ENCODE measurements at places on chromosomes 1 and 21.

DNA sequence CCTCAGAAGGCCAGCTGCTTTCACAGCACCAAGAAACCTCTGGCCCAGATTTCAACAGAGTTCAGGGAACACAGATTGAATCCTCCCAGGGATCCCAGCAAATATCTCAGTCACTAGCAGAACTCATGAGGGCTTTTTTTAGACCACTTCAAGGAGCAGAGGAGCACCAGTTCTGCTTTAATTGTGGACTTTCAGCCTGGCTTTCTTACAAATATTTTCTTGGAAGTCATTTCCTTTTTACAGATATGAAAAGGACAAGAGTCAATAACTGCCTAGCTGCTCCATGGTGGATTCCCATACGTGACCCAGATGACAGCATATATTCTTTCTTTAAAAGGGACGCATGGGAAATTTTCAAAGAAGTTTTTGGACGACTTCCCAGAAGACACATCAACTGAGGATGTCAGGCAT, 6.4 kb upstream of the LRRC8B start:
- DNase-seq, result no peak

GRCh38 chr1:46405724-46406123, 11.6 kb downstream of the FAAH start:
- DNase-seq, result no peak

DNA sequence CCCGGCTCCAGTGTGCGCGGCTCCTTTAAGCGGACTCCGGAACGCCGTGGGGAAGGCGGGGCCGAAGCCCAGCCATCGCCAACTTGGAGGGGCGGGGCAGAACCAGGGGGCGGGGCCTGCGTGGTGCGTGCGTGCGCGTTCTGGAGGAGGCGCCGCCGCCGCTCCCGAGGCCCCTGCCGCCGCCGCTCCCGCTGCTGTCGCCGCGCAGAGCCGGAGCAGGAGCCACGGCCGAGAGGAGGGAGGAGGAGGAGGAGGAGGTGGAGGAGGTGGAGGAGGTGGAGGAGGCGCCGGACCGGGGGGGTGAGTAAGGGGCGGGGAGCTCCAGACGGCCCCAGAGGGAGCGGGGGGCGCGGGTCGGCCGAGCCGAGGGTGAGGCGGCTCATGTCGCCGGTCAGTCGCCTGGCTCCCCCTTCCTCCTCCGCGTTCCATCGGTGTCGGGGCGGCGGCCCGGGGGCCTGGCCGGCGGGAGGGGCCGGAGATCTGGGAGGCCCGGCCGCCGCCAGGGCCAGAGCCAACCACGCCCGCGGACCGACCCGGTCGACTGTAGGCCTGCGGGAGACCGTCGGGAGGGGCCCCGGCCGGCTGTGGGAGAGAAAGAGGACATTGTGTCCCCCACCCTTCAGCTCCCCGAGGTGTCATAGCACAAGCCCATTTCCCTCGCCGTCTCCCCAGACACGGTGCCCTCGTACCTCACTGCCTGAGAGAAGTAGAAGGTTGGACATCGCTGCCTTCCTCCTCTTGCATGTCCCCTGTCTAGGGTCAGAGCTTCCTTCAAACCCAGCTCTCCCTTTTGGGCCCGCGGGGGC, at the start of gene RAP1A:
TSS of gene RAP1A (plus strand) at position 155 of the 806 bp plus-strand sequence. CDS start 71,572 bp downstream, outside the sequence.
- DNase-seq, result peak; percentile 79

DNA sequence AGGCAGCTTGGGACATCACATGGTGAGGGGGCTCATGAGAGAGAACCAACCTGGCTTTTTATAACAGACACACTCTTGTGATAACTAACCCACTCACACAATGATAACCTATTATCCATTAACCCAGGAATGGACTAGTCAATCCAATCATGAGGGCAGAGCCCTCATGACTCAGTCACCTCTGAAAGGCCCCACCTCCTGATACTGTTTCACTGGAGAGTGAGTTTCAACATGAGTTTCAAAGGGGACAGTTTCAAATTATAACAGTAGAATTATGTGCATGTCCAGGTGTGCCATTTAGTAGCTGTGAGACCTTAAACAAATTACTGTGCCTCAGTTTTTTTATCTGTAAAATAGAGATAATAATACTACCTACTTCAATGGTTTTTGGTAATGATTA, 47.6 kb upstream of the PPP2R5A start:
- DNase-seq, result no peak

DNA sequence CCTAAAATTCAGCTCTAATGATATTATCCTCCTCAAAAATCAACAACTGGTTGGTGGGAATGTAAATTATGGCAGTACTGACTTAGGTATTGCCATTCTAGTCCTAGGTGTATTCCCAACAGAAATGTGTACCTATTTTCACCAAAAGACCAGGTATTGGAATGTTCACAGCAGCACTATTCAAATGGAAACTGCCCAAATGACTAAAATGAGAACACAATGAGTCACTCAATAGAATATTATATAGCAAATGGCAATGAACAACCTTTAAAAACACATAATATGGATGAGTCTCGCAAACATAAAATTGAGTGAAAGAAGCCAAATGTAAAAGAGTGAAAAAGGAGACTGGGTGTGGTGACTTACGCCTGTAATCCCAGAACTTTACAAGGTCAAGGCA, 44.9 kb downstream of the GADD45A start:
- no peak for DNase-seq

DNA sequence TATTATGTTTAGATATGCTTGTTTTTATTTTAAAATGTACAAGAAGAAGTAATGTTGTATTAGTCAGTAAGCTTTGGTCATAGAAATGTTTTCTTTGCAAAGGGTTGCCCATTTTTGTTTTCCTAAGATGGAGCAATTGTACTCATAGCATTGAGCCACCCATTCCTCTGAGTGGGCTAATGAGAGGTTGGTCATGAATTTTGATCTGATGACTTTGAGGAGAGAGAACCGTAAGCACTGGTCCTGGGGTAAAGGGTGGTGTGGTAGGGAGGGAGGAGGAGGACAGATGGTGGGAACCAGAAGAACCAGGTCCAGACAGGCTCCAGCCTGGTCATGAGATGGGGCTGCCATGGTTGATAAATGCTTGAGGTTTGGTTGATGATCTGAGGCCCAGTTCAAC, 15.9 kb upstream of the SLC6A9 start:
- no peak for DNase-seq

DNA sequence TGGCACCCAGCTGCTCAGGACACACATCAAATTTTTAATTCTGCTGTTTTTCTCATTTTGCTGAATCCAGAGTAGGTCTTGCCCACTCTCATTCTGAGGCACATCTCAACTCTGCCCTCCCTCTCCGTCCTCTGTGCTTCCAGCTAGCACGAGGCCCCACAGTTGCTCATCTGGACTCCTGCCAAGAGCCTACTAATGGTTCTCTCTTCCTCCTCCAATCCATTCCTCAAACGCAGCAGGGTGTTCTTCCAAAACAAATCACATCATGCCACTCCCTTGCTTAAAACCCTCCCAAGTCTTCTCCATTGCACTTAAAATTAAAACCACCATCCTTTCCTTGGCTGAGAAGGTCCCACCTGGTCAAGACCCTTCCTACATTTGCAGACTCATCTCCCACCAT, 49.8 kb upstream of the SCAF4 start:
- no peak for DNase-seq

DNA sequence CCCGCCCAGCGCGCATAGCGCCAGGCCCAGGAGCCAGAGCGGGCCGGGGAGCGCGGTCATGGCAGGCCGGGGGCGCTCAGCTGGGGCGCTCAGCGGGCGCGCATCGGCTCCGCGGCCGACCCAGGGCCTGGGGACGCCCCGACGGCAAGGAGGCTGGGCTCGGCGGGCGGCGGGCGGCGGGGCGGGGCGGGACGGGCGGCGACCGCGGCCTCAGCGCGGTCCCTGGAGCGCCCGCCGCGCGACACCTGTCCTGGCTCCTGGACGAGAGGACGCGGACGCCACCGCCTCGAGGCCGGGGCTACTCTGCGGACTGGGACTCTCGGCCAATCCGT, 273 bp downstream of the BMP8B start:
- no peak for DNase-seq

GRCh38 chr21:27771938-27772483, 805.1 kb upstream of the ADAMTS5 start:
- no peak for DNase-seq

GRCh38 chr1:91637539-91637994, 136.9 kb downstream of the CDC7 start:
- no peak for DNase-seq

GRCh38 chr1:149843431-149844041, 55.8 kb upstream of the BOLA1 start:
- no peak for DNase-seq

- DNase-seq, result no peak
These were observed 5.6 kb upstream of the GPR25 start for GRCh38 chr1:200867018-200867811.

DNA sequence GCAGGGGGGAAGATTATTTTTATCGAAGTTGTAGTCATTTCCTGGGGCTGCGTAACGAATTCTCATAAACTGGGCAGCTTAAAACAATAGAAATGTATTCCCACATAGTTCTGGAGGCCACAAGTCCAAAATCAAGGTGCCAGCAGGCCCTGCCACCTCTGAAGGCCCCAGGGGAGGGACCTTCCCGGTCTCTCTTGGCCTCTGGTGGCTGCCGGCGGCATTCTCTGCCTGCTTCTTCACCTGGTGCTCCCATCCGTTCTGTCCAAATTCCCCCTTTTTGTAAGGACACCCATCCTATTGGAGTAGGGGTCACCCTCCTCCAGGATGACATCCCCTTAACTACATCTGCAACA, 92.8 kb downstream of the PDE9A start:
- DNase-seq, result no peak

DNA sequence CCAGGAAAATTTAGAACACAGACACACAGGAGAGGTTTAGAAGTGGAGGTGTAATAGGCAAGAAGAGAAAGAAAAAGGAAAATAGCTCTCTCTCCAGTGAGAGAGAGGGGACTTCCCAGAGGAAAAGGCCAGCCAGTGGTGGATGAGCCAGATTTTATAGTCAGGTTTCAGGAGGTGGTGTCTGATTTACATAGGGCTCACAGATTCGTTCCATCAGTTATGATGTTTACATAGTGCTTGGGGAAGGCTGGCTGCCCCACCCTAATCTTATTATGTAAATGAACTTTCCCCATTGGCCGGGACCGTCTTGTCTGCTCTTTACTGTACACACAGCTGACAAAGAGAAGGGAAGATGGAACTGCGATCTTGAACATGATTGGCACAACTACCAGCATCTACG, 797.3 kb downstream of the PLA2G4A start:
- DNase-seq, result no peak

DNA sequence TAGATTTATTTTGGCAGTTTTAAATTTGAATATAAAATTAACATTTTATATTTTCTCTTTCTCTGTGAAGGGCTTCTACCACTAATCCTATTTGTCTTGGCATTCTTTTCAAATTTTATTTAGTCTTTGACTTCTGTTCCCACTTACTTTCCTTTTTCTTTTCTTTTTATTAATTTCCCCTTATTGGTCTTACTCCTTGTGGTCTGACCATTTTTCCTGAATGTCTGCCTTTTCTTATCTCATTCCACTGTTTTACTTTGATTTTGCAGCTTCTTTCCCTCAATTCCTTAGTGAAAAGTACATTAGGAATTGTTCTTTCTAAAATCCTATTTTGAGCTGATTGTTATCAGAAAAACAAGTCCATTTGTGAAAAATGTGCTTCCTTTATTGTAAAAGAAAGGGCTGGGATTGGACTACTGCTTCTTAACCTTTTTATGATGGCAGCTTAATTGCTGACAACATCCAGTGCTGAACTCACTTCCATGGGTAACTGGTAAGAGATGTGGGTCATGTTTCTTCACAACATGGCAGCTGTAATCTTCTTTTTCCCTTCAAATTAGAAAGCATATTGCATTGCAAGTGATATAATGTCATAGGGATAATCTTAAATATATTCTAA, 284.6 kb downstream of the DNM3 start:
- DNase-seq, result no peak

DNA sequence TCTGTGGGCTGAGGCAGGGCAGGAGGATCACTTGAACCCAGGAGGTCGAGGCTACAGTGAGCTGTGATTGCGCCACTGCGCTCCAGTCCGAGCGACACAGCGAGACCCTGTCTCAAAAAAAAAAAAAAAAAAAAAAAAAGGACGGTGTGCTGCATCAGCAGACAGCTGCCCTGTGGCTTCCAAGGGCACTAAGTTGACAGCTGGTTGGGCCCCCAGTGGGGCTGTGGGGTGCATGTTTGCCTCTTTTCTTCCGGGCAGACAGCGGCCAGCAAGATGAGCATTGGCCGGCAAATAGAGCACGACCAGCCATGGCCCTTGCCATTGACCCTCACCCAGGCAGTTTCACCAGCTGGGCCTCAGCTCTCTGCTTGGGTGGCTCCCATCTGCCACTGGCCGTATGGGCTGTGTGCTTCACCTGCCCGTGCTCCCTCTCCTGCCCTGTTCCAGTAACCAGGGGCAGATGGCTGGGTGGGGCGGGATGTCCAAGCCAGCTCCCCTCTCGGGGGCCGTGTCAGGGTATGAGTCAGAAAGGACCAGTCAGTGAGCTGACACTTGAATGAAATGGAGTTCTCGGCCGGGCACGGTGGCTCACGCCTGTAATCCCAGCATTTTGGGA, 12.3 kb upstream of the SLC25A34 start:
- no peak for DNase-seq

GRCh38 chr1:201692555-201693394, 136.2 kb upstream of the IPO9 start:
- DNase-seq, result no peak

- no peak for DNase-seq
These were observed 69.5 kb downstream of the EDEM3 start for GRCh38 chr1:184685116-184685515.

- DNase-seq, result no peak
These were observed 45.5 kb upstream of the ECE1 start for GRCh38 chr1:21335750-21336224.
